ENCODE measurements at places on chromosomes 11 and 22. TPM values are rescaled to one million over a fixed set of nuclear protein-coding genes. Genes with fewer than 3 reads are reported as not detected.

DNA sequence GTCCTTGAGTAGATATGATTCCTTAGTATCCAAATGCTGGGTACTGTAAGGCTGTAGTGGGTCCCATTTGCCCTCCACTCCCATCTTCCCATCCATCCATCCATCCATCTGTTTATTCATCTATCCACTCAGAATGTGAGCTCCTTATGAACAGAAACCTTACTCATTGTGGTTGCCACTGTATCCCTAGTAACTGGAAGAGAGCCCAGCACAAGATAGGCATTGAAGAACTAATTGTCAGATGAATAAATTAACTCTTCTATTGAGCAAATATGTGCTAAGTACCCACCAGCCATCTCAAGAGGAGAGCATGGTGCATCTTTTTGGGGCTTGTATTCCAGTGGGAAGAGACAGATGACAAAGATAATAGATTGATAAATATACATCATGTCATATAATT is 86.4 kb upstream of the SEZ6L start:
- DNase-seq, result no peak
- no peaks in the 10 kb centered on the region for H3K4me1 ChIP-seq
- no peaks in the 10 kb centered on the region for H3K27me3 ChIP-seq
- no peaks in the 10 kb centered on the region for H3K36me3 ChIP-seq
- no peak overlapping the region for H3K4me3 ChIP-seq

Gene OR2AT4
- not detected for total RNA-seq

- no peak for DNase-seq
- H3K27me3 ChIP-seq, result no peaks in the 10 kb centered on the region
- no peaks in the 10 kb centered on the region for H3K36me3 ChIP-seq
- no peak overlapping the region for H3K27ac ChIP-seq
- no peaks in the 10 kb centered on the region for H3K4me1 ChIP-seq
- no peak overlapping the region for H3K4me3 ChIP-seq
These were observed 218.2 kb upstream of the CCDC179 start for GRCh38 chr11:23078289-23078971.

- H3K4me1 ChIP-seq, result no peaks in the 10 kb centered on the region
- H3K27me3 ChIP-seq, result peaks cover 19% of the 10 kb centered on the region
- no peak overlapping the region for H3K27ac ChIP-seq
- H3K36me3 ChIP-seq, result no peaks in the 10 kb centered on the region
- H3K4me3 ChIP-seq, result no peak overlapping the region
These were observed 51.5 kb upstream of the GAL start for GRCh38 chr11:68632802-68633201.

Gene STX5
- total RNA-seq, result 41.6 TPM

GRCh38 chr22:35393116-35394010 is 6.6 kb upstream of the MCM5 start:
- no peak overlapping the region for H3K4me3 ChIP-seq
- no peaks in the 10 kb centered on the region for H3K36me3 ChIP-seq
- H3K27me3 ChIP-seq, result no peaks in the 10 kb centered on the region
- DNase-seq, result no peak
- no peak overlapping the region for H3K27ac ChIP-seq

DNA sequence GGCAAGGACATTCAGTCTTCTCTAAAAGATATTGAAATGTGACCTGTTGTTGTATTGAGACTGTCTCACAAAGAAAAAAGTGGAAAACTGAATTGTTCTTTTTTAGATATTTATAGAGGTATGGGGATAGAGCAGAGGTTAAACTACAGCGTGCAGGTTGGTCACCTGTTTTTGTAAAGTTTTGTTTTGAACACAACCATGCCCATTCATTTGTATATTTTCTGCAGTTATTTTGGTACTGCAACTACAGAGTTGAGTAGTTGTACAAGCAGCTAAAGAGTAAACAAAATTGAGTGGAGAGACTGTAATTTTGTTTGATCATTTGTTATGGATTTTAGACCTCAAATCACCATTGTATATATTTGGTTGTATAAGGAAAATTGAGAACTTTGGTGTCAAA is 11.3 kb downstream of the EED start:
- H3K4me1 ChIP-seq, result peaks cover 46% of the 10 kb centered on the region
- no peak overlapping the region for H3K4me3 ChIP-seq
- peaks cover 65% of the 10 kb centered on the region for H3K36me3 ChIP-seq
- no peaks in the 10 kb centered on the region for H3K27me3 ChIP-seq
- DNase-seq, result no peak

DNA sequence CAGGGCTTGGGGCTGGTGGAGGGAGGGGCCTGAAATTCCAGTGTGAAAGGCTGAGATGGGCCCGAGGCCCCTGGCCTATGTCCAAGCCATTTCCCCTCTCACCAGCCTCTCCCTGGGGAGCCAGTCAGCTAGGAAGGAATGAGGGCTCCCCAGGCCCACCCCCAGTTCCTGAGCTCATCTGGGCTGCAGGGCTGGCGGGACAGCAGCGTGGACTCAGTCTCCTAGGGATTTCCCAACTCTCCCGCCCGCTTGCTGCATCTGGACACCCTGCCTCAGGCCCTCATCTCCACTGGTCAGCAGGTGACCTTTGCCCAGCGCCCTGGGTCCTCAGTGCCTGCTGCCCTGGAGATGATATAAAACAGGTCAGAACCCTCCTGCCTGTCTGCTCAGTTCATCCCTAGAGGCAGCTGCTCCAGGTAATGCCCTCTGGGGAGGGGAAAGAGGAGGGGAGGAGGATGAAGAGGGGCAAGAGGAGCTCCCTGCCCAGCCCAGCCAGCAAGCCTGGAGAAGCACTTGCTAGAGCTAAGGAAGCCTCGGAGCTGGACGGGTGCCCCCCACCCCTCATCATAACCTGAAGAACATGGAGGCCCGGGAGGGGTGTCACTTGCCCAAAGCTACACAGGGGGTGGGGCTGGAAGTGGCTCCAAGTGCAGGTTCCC is at the start of gene APOC3:
APOC3 (plus strand) TSS at position 383 of the 659 bp plus-strand sequence. CDS start 676 bp downstream, outside the sequence.
- H3K4me1 ChIP-seq, result peaks cover 2% of the 10 kb centered on the region
- H3K4me3 ChIP-seq, result no peak within 1 kb of the TSS
- DNase-seq, result no peak

Gene PDGFB
- total RNA-seq, result 6.5 TPM

DNA sequence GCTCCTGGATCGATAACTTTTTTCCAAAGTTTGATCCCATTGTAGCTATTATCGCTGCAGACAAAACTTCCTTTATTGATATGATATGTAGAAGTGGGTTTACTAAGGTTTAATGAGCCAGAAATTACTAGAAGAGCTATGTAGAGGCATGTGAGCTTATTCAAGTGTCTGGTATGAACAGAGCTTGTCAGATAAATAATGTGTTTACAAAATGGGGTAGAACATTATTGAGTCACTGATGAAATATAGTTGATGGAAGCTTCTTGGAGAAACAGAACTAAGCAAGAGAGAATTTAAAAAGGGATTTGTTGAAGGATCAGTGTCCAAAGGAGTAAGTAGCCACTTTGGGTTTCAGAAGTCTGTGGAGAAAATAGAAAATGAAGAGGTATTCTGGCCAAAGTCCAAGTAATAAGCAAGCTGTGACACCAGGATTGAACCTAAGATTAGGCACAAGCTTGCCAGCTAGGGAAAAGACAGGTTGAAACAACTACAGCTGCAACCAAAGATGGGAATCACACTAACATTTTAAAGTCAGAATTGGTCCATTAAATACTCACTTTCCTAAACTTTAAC is 104.3 kb downstream of the MAML2 start:
- no peak overlapping the region for H3K4me3 ChIP-seq
- DNase-seq, result no peak
- peaks cover 7% of the 10 kb centered on the region for H3K36me3 ChIP-seq
- H3K27me3 ChIP-seq, result no peaks in the 10 kb centered on the region
- H3K27ac ChIP-seq, result no peak overlapping the region
- peaks cover 28% of the 10 kb centered on the region for H3K4me1 ChIP-seq

GRCh38 chr22:39351689-39352214 is 2.0 kb downstream of the SYNGR1 start:
- H3K36me3 ChIP-seq, result no peaks in the 10 kb centered on the region
- no peak overlapping the region for H3K4me3 ChIP-seq
- no peak for DNase-seq
- no peak overlapping the region for H3K27ac ChIP-seq
- peaks cover 2% of the 10 kb centered on the region for H3K4me1 ChIP-seq

- no peaks in the 10 kb centered on the region for H3K27me3 ChIP-seq
- no peak overlapping the region for H3K4me3 ChIP-seq
- no peak for DNase-seq
- no peaks in the 10 kb centered on the region for H3K36me3 ChIP-seq
These were observed 1430.0 kb downstream of the BRD1 start for GRCh38 chr22:48397531-48398180.

Gene NFAM1
- total RNA-seq, result 0.63 TPM

Gene VWCE
- total RNA-seq, result 1.7 TPM

DNA sequence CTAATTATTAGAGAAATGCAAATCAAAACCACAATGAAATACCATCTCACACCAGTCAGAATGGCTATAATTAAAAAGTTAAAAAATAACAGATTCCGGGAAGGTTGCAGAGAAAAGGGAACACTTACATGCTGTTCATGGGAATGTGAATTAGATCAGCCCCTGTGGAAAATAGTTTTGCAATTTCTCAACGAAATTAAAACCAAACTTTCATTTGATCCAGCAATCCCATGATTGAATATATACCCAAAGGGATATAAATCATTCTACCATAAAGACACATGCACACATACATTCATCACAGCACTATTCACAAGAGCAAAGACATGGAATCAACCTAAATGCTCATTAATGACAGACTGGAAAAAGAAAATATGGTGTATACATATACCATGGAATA is 32.5 kb downstream of the NOX4 start:
- no peak overlapping the region for H3K4me3 ChIP-seq
- no peaks in the 10 kb centered on the region for H3K27me3 ChIP-seq
- H3K4me1 ChIP-seq, result no peaks in the 10 kb centered on the region
- no peak for DNase-seq

GRCh38 chr11:19466314-19466713 is 225.6 kb upstream of the E2F8 start:
- no peaks in the 10 kb centered on the region for H3K36me3 ChIP-seq
- H3K27ac ChIP-seq, result no peak overlapping the region
- H3K4me3 ChIP-seq, result no peak overlapping the region

- peaks cover 57% of the 10 kb centered on the region for H3K36me3 ChIP-seq
- H3K27ac ChIP-seq, result peak overlapping the region; percentile 22
- H3K27me3 ChIP-seq, result no peaks in the 10 kb centered on the region
- peaks cover 63% of the 10 kb centered on the region for H3K4me1 ChIP-seq
These were observed 11.1 kb downstream of the NUMA1 start for GRCh38 chr11:72069200-72069599.

Gene MUC15
- total RNA-seq, result not detected

- H3K27me3 ChIP-seq, result no peaks in the 10 kb centered on the region
- no peak overlapping the region for H3K4me3 ChIP-seq
- no peaks in the 10 kb centered on the region for H3K36me3 ChIP-seq
- H3K27ac ChIP-seq, result no peak overlapping the region
These were observed 1221.0 kb downstream of the JRKL start for GRCh38 chr11:97610854-97611253.

- no peak overlapping the region for H3K4me3 ChIP-seq
- no peak for DNase-seq
- H3K27me3 ChIP-seq, result no peaks in the 10 kb centered on the region
- H3K27ac ChIP-seq, result no peak overlapping the region
These were observed 135.9 kb upstream of the KIRREL3 start for GRCh38 chr11:127136438-127136837.

GRCh38 chr11:44268614-44269080 is 41.3 kb downstream of the ALX4 start:
- no peak for DNase-seq
- no peak overlapping the region for H3K4me3 ChIP-seq
- H3K27ac ChIP-seq, result no peak overlapping the region
- H3K4me1 ChIP-seq, result no peaks in the 10 kb centered on the region
- H3K36me3 ChIP-seq, result no peaks in the 10 kb centered on the region

GRCh38 chr11:3041699-3042441 is 15.4 kb downstream of the CARS1 start:
- peaks cover 33% of the 10 kb centered on the region for H3K4me1 ChIP-seq
- no peak overlapping the region for H3K27ac ChIP-seq
- no peak for DNase-seq
- no peaks in the 10 kb centered on the region for H3K27me3 ChIP-seq
